Thyroid gland (tissue), 4 donors: ENCODE measurements at places on chromosomes 16 and 17.

DNA sequence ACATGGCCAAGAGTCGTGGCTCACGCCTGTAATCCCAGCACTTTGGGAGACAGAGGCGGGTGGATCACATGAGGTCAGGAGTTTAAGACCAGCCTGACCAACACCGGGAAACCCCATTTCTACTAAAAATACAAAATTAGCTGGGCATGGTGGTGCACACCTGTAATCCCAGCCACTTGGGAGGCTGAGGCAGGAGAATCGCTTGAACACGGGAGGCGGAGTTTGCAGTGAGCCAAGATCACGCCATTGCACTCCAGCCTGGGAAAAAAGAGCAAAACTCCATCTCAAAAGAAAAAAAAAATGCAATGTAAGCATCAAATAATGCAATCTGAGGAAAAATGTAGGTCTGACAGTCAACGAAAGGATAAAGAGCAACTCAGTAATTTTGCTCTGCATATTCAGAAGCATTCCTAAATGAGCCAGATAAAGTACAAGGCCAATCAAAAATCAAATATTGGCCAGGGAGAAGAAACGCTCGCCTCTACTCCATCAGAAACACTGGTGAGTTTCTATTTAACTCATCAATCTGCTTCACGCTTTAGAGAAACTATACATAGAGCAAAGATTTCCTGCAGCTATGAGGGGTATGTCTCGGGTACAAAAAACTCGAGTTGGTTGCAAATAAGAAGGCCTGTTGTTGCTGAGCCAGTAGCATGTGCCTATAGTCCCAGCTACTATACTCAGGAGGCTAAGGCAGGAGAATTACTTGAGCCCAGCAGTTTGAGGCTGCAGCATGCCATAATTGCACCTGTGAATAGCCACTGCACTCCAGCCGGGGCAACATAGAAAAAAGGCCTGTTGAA is 3.7 kb downstream of the TXNDC11 start:
- H3K27ac ChIP-seq: no peak overlapping the region
- no peaks in the 10 kb centered on the region for H3K27me3 ChIP-seq
- no peak overlapping the region for H3K4me3 ChIP-seq
- DNase-seq: no peak
- H3K36me3 ChIP-seq: peaks cover 16% of the 10 kb centered on the region
- H3K4me1 ChIP-seq: peaks cover 57% of the 10 kb centered on the region

DNA sequence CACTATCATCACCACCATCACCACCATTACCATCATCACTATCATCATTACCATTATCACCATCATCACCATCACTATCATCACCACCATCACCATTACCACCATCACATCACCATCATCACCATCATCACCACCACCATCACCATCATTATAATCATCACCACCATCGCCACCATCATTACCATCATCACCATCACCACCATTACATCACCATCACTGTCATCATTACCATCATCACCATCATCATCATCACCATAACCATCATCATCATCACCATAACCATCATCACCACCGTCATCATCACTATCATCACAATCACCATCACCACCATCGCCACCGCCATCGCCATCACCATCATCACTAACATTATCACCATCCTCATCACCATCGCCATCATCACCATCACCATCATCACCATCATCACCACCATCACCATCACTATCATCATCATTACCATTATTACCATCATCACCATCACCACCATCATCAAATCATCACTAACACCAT is 4.9 kb upstream of the JPH3 start:
- no peaks in the 10 kb centered on the region for H3K36me3 ChIP-seq
- DNase-seq: no peak
- H3K27me3 ChIP-seq: no peaks in the 10 kb centered on the region
- H3K4me1 ChIP-seq: no peaks in the 10 kb centered on the region
- no peak overlapping the region for H3K27ac ChIP-seq
- H3K4me3 ChIP-seq: no peak overlapping the region

- H3K4me1 ChIP-seq: no peaks in the 10 kb centered on the region
- DNase-seq: no peak
- no peaks in the 10 kb centered on the region for H3K27me3 ChIP-seq
- H3K4me3 ChIP-seq: no peak overlapping the region
Measured at GRCh38 chr16:61547626-61548025, 488.6 kb downstream of the CDH8 start.

DNA sequence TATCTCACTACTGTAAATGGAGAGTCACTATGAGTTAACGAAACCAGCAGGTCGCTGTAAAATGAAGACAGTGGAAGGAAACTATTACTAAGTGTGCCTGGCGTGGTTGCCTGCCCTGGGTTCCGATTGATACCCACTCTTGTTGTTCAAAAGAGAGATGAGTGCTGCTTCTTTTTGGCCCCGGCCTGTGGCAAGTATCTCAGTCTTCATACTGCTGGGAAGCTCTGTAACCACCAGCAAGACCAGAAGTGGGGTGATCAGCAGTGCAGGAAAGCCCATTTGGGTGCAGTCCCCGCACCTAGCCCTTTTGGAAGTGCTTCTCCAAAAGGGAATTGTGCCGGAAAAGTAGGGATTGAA is 104.5 kb downstream of the SNX29 start:
- DNase-seq: no peak
- no peak overlapping the region for H3K27ac ChIP-seq
- peaks cover 4% of the 10 kb centered on the region for H3K36me3 ChIP-seq
- H3K4me3 ChIP-seq: no peak overlapping the region

- H3K27me3 ChIP-seq: no peaks in the 10 kb centered on the region
- no peak for DNase-seq
- no peak overlapping the region for H3K27ac ChIP-seq
- no peak overlapping the region for H3K4me3 ChIP-seq
Measured at GRCh38 chr17:57006040-57006439, 28.1 kb downstream of the SCPEP1 start.

DNA sequence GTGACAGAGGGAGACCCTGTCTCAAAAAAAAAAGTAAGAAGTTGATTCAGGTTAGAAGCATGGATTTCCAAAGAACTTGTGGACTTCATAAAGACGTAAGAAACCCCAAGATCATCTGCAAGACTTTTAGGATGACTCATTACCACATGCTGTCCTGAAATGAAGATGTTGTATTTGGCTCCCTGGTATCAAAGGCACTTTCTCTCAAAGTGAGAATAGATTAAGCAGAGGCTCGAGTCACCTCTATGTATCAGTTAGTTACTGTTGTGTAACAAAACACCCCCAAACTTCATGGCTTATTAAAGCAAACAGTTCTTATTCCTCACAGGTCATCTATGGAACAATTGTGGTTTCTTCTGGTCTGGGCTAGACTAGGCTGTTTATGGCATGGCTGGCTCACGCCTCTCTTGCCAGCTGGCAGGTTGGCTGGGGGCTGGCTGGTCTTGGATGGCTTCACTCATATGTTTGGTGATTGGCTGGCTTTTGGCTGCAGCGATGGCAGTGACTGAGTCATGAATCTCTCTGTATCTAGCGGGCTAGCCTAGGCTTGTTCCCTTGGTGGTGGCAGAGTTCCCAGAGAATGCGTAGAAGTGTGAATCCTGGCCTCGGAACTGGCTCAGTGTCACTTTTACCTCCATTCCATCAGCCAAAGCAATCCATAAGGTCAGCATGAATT is 60.4 kb upstream of the MSI2 start:
- H3K4me3 ChIP-seq: no peak overlapping the region
- no peak for DNase-seq
- H3K27me3 ChIP-seq: no peaks in the 10 kb centered on the region
- H3K27ac ChIP-seq: no peak overlapping the region
- H3K36me3 ChIP-seq: no peaks in the 10 kb centered on the region

- H3K36me3 ChIP-seq: no peaks in the 10 kb centered on the region
- H3K4me3 ChIP-seq: no peak overlapping the region
- peak; percentile 82 for DNase-seq
- H3K27ac ChIP-seq: no peak overlapping the region
- H3K27me3 ChIP-seq: no peaks in the 10 kb centered on the region
- H3K4me1 ChIP-seq: peaks cover 19% of the 10 kb centered on the region
Measured at GRCh38 chr16:87710887-87711286, 54.9 kb downstream of the KLHDC4 start.

DNA sequence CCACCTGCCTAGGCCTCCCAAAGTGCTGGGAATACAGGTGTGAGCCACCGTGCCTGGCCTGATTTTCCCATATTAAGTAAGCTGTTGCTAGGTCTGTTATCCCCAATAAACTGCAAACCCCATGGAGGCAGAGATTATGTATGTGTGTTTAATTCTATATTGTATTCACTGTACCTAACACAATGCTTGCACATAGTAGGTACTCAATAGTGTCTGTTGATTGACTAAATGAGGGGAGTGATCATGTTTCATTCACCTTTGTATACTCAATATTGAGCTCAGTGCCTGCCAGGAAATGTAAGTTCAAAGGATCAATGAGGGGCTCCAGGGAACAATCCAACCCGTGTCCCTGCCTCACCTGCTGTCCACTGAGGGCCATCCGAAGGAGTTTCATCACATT is 14.6 kb upstream of the GGA2 start:
- peaks cover 14% of the 10 kb centered on the region for H3K36me3 ChIP-seq
- H3K27me3 ChIP-seq: no peaks in the 10 kb centered on the region
- H3K27ac ChIP-seq: no peak overlapping the region
- no peak for DNase-seq

- H3K27ac ChIP-seq: no peak overlapping the region
- no peaks in the 10 kb centered on the region for H3K27me3 ChIP-seq
- no peaks in the 10 kb centered on the region for H3K36me3 ChIP-seq
- peaks cover 11% of the 10 kb centered on the region for H3K4me1 ChIP-seq
- no peak overlapping the region for H3K4me3 ChIP-seq
- peak; percentile 29 for DNase-seq
Measured at GRCh38 chr16:67283039-67283825, 3.9 kb downstream of the PLEKHG4 start.

- DNase-seq: peak; percentile 42
- peaks cover 26% of the 10 kb centered on the region for H3K4me1 ChIP-seq
- no peaks in the 10 kb centered on the region for H3K27me3 ChIP-seq
- no peaks in the 10 kb centered on the region for H3K36me3 ChIP-seq
- H3K4me3 ChIP-seq: no peak overlapping the region
- peak overlapping the region; percentile 70 for H3K27ac ChIP-seq
Measured at GRCh38 chr17:51056813-51057510, 63.7 kb downstream of the SPAG9 start.

DNA sequence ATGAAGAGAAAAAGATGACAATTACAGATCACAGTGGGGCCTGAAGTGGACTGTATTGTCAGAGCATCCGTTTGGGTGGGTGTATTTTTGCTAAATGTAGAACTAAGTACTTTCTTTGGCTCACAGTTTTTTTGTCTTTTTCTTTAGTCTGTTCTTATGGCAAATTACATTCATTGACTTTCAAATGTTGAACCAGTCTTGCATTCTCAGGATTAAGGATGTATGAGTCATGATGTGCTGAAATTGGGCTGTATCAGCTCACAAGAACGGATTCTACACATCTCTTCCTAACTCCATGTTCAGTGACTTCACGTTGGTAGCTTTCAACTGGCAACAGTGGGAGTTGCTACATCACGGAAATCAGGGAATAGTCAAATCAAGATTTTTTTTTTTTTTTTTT is 66.5 kb downstream of the TEX2 start:
- H3K36me3 ChIP-seq: no peaks in the 10 kb centered on the region
- no peak for DNase-seq
- peaks cover 12% of the 10 kb centered on the region for H3K4me1 ChIP-seq
- no peak overlapping the region for H3K27ac ChIP-seq
- H3K27me3 ChIP-seq: no peaks in the 10 kb centered on the region

DNA sequence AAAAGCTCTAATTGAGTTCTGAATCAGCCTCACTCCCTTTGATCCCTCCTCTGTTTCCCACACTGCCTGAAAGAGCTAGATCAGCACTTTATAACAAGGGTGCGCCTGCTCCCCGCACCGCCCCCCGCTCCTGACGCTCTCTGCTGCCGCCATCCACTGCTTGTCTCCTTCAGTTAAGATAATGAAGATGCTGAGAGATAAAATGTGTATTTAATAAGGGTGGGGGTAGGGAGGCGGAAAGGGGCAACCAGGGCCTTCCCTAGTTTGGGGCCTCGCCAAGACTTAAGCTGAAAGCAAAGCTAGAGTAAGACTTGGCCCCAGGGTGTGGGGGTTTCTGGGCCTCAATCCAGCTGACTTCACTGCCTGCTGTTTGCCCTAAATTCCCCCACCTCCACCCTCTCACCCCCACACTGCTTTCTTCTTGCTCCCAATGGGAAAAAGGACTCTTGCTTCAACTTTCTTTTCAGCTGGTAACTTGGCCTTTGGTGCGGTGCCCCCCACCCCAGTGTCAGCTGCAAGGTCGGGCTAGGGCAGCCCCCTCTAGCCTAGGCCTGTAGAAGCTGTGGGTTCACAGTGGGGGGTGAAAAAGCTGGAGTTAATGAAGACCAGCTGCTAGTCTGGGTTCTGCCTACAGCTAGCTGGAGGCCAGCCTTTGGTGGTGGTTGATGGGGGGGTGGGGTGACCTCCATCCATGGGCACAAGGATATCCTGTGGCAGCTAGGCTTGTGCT is 1.8 kb upstream of the RARA start:
- H3K36me3 ChIP-seq: no peaks in the 10 kb centered on the region
- H3K4me3 ChIP-seq: no peak overlapping the region
- no peaks in the 10 kb centered on the region for H3K27me3 ChIP-seq
- DNase-seq: no peak
- H3K4me1 ChIP-seq: peaks cover 84% of the 10 kb centered on the region

- H3K4me3 ChIP-seq: no peak overlapping the region
- no peaks in the 10 kb centered on the region for H3K27me3 ChIP-seq
- no peaks in the 10 kb centered on the region for H3K36me3 ChIP-seq
- no peak for DNase-seq
Measured at GRCh38 chr16:74201576-74201975, 95.0 kb upstream of the PSMD7 start.

DNA sequence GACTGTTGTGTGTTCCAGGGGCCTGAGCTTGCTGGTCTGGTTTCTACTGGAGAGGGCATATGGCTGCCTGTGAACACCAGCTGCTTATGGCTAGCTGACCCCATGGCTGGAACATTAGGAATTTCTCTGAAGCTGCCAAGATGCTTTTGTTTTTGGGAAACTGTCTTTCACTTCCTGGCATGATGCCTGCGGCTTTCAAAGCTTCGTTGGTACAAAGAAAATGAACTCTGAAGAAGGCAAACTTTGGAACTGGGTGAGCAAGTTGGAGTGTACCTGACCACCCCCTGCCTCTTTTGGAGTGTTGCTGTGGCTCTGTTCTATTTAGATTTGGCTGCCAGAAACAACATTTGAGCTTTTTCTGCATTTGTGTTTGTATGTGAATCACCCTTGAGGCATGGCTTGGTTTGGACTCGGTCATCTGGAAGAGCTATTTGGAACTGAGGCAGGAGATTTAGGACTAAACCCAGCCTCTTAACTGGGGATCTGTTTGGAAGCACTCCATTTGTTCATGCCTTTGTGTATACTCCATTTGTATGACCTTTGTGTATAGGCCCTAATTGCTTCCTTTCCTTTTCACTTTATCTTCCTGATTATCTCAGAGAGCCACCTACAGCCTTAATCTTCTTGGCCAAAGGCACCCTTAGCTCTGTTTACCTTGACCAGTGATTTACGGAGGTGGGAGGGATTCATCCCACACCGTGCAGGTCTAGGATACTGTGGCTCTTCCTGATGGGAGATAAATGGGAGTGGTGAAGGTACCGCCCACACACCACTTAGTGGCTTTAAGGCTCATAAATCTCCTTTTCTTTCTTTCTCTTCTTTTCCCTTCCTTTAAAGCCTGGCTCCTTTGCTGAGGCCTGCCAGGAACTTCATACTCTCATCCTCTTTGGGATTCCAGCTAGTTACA is 7.3 kb upstream of the CPHXL start:
- no peaks in the 10 kb centered on the region for H3K36me3 ChIP-seq
- H3K27ac ChIP-seq: peak overlapping the region; percentile 67
- H3K27me3 ChIP-seq: no peaks in the 10 kb centered on the region
- peaks cover 21% of the 10 kb centered on the region for H3K4me1 ChIP-seq
- H3K4me3 ChIP-seq: no peak overlapping the region

- no peak overlapping the region for H3K4me3 ChIP-seq
- no peaks in the 10 kb centered on the region for H3K36me3 ChIP-seq
- no peaks in the 10 kb centered on the region for H3K27me3 ChIP-seq
- peaks cover 7% of the 10 kb centered on the region for H3K4me1 ChIP-seq
- no peak for DNase-seq
Measured at GRCh38 chr16:79605999-79606398, 5.5 kb upstream of the MAF start.
